ENCODE measurements at places on chromosomes 5 and 9. TPM values are rescaled to one million over a fixed set of nuclear protein-coding genes. Genes with fewer than 3 reads are reported as not detected.

The PDE6A gene
- 0.20 TPM for polyA plus RNA-seq

The ANKRD20A1 gene
- polyA plus RNA-seq = 0.25 TPM

The CA9 gene
- 4.5 TPM for polyA plus RNA-seq

The OTULINL gene
- polyA plus RNA-seq = 2.4 TPM

GRCh38 chr9:130670644-130671043 is 6.2 kb downstream of the PRDM12 start:
- DNase-seq = no peak

DNA sequence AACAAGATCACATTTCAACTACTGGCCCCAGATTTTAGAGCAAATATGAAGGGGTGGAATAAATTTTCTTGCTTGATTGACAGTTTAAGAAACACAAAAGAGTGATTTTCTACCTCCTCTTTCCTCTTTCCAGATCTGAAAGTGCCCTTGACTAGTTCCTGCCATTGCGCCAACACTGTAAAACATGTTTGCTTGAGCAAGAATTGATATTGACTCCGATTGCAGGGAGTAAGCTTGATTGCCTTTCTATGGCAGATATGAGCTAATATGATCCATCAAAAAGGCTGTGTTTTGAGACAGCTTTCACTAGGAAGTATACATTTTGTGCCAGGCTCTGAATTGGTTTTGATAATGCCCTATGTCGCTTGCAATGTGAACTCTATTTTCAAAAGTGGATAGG is 508.8 kb downstream of the SEMA5A start:
- no peak for DNase-seq

DNA sequence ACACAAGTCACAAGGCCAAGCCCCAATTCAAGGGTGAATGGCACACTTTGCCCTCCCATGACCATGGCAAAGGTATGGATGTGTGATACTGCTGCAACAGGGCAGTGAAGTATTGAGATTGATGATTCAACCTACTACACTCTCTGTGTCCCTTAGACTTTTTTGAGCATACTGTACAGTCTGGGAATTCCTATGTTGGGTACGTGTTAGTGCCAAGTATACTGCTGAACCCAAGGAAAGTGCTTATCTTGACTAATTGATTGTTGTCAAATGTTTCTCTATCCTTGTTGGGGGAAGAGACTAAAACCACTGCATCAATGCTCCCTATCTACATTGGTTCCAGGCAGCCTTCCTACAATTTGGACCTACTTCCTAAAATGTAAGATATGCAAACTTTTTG is 93.7 kb downstream of the NDFIP1 start:
- no peak for DNase-seq

DNA sequence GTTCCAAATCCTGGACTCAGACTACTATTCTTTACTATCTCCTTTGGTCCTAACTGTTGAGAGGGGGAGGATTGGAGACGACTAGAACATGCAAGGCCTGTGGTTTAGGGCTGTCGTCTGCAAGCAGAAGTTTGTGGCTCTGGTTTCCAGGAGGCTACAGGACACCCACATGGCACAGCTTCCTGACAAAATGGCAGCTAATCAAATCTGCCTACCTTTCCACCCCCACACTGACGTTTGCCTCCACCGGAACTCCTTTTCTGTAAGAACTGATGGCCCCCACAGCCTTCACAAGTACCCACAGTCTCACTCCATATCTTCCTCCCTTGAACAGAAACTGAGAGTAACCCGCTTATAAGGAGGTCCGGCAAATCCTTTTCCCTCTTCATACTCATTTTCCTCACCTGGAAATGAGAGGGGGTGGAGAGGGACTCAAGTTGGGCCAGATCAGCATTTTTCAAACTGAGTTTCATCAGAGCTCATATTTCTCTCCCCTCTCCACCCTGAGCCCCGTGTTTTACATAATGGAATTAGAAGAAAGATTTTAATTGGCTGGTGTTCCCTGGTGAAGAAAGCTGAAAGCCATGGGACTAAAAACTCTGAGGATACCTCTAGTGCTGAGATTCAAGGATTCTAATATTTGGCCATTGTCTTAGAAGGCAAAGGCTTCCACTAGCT is 5.2 kb downstream of the SLC31A2 start:
- no peak for DNase-seq

DNA sequence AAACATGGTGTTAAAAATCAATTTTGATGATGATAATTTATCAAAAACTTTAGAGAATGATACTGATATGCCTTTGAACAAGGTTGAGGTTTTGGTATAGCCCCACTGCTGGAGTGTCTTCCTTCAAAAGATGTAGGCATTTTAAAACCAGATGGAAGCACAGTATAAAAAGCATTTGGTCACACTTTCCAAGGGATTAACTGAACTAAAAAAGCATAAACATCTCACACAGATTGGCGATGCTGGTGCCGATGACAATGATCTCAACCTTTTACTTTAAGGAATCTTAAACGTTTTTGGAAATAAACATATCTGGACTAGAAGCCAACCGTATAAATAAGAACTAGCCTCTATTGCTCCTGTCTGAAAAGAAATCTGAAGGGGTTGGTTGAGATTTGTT is 488.4 kb downstream of the ENC1 start:
- no peak for DNase-seq

DNA sequence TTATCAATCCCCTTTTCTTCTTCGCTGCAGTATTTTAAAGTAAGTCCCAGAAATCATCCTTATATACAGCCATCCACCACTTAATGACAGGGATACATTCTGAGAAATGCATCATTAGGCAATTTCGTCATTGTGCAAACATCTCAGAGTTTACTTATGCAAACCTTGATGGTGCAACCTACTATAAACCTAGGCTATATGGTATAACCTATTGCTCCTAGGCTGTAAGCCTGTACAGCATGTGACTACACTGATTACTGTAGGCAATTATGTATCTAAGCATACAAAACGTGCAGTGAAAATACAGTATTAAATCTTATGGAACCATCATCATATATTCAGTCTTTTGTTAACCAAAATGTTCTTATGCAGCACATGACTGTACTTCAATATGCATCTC is 36.8 kb downstream of the SAXO1 start:
- DNase-seq = no peak

DNA sequence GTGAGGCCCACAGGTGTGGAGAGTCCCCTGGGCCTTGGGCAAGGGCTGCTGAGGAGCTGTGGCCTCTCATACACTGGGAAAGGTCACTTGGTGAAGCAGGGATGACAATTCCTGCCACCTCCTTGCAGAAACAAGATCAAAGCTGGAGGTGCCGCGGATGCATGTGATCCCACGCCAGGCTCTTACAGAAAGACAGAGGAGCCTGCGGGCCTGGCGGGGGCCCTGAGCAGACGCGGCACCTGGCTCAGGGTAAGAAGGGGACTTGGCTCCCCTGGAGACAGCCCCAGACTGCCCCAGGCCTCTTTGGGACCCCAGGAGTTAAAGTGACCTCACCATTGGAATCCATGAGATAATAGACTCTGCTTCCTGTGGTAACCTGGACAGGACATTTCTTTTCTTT is 4.8 kb downstream of the GFPT2 start:
- no peak for DNase-seq

- DNase-seq = no peak
Observed at GRCh38 chr9:99056886-99057664, 47.8 kb upstream of the TGFBR1 start.

DNA sequence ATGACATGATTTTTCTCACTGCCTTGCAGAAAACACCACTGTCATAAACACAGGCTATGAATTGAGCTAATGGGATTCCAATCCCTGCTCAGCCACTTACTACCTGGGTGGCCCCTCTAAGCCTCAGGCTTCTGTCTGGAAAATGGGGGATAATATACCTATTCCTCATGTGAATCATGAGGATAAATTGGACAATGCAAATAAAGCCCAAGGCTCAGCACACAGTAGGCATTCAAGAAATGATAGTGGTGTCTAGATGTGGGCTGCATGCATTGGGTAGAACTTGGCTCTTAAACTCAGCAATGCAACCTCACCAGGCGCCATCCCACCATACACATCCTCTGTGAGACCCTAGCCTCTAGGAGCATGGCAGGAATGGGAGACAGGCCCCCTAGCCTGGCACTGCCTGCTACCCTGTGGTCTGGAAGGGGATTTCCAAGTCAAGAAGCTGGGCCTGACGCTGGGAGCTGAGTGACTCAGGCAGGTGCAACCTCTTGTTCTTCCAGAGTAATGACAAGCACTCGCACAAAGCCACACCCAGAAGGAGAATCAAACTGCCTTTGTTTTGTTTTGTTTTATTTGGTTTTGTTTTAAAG is 2.3 kb upstream of the TNIP1 start:
- DNase-seq = peak; percentile 73

DNA sequence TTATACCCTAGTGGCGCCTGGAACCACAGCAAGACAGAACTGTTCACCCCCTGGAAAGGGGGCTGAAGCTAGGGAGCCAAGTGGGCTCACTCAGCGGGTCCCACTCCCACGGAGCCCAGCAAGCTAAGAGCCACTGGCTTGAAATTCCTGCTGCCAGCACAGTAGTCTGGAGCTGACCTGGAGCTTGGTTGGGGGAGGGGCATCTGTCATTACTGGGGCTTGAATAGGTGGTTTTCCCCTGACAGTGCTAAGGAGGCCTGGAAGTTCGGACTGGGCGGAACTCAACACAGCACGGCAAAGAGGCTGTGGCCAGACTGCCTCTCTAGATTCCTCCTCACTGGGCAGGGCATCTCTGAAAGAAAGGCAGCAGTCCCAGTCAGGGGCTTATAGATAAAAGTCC is 19.5 kb downstream of the BTNL3 start:
- DNase-seq = no peak

GRCh38 chr5:107919361-107919760 is 248.6 kb upstream of the EFNA5 start:
- no peak for DNase-seq

GRCh38 chr9:133154097-133154989 is 9.4 kb downstream of the GBGT1 start:
- no peak for DNase-seq

GRCh38 chr5:116554764-116555163 is 19.9 kb downstream of the SEMA6A start:
- DNase-seq = no peak

DNA sequence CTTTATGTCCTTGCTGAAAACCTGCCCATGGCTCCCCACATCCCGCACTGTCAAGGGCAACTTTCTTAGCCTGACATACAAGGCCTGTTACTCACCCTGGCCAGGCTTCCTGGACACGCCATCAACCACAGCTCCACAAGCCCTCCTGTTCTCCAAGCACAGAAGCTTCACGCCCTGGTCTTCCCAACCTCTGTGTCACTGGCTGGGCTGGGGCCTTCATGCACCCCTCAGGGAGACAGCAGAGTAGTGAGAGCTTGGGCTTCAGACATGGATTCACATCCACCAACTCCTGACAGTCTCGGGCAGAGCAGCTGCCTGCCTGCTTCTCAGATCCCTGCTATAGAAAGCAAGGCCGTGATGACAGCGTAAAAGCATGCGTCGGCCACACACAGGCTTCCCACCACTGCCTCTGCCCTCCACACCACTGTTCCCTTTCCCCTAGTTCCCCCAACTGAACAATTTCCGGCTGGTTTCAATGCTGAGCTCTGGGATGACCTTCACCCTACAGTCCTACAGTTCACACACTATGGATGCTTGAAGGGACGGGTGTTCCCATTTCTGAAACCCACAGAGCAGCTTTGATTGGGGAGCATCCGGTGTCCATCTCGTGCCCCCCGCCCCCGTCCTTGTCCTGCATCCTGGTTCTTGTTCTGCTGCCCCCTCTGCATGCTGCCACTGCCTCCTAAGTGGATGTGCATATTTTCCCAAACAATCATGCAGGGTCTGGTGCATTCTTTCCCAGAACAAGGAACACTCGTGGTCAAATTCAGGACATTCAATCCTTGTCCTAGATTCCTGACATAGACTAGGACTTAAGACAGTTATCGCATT is 33.4 kb upstream of the ADAMTS2 start:
- no peak for DNase-seq

- DNase-seq = no peak
Observed at GRCh38 chr9:104539275-104539674, 2.6 kb upstream of the OR13C3 start.

DNA sequence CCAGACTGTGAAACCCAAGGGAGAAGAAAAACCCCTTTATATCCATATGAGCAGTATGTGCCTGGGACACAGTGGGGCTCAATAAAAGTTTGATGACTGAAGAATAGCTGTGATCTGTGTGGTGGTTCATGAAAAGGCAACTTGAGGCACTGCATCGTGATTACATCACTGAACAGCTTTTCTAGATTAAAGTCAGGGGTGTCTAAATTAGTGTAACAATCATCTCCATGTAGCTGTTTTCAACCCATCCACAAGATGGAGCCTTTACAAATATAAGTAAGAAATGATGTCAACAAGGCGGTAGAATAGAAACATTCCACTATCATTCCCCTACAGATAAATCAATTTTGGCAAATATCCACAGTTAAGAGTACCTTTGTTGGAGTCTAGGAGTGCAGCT is 55.5 kb downstream of the PRRC1 start:
- peak; percentile 6 for DNase-seq

GRCh38 chr5:39197556-39197955 is 21.8 kb downstream of the FYB1 start:
- DNase-seq = peak; percentile 81

DNA sequence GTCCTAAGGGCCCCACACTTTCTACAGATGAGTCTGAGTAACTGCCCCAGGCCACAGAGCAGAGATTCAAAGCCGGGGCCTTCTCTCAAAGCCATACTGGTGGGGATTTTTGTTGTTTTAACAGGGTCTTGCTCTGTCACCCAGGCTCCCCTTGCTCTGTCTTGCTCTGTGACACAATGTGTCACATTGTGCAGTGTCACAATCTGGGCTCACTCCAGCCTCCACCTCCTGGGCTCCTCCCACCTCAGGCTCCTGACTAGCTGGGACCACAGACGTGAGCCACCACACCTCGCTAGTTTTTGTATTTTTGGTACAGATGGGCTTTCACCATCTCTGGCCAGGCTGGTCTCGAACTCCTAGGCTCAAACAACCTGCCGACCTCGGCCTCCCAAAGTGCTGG is 8.6 kb downstream of the AGPAT2 start:
- DNase-seq = no peak

All from A549 (cell line).